ENCODE measurements at places on chromosomes 2 and 18.

DNA sequence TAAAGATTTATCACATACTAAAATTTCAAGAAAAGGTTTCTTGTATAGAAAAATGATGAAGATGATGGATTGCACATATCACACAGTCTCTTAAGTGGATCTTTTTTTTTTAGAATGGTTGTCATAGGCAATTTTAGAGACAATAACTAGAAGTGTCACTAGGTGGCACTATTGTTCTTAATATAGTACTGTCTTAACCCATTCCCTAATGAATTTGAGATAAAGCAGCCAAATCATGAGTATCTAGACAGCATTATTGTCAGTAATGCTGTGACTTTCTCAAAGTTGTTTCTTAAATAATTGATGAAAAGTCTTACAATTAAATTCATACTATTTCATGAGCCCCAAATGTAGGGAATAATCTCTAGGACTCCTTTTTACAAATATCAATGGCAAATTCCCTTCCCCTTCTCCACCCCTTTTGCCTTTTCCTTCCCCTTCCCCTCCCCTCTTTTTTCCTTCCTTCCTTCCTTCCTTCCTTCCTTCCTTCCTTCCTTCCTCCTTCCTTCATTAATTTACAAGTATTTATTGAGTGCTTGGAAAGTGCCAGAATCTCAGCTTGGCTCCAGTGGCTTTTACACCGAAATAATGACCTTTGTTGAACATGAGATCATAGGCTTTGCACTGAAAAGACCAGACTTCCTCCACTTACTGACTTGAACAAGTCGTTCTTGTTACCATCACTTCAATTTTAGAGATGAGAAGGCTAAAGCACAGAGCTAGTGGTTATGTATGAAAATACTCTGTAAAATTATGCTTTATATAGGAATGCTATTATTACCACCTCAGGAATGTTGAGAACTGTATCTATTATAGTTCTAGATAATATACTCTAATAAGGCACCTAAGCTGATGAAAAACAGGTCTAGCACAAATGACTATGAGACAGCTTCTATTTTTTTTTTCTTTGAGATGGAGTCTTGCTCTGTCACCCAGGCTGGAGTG, 19.8 kb downstream of the MYL12B start:
- DNase-seq, result no peak

- DNase-seq, result no peak
Measured at GRCh38 chr2:201837824-201838431, 31.6 kb downstream of the CDK15 start.

- no peak for DNase-seq
Measured at GRCh38 chr2:109374548-109375130, 239.1 kb downstream of the SEPTIN10 start.

DNA sequence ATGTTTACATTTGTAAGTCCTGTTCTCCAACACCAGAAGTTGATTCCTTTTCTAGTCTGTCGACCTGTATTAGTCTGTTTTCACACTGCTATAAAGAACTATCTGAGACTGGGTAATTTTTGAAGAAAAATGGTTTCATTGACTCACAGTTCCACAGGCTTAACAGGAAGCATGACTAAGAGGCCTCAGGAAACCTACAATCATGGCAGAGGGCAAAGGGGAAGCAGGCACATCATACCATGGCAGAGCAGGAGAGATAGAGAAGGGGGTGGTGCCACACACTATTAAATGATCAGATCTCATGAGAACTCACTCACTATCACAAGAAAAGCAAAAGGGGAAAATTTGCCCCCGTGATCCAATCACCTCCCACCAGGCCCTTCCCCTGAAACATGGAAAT, 112.8 kb upstream of the MAP3K20 start:
- no peak for DNase-seq

GRCh38 chr18:48837676-48838075, 113.1 kb downstream of the SMAD7 start:
- DNase-seq, result no peak

- no peak for DNase-seq
Measured at GRCh38 chr18:24530630-24531111, 70.2 kb downstream of the HRH4 start.

DNA sequence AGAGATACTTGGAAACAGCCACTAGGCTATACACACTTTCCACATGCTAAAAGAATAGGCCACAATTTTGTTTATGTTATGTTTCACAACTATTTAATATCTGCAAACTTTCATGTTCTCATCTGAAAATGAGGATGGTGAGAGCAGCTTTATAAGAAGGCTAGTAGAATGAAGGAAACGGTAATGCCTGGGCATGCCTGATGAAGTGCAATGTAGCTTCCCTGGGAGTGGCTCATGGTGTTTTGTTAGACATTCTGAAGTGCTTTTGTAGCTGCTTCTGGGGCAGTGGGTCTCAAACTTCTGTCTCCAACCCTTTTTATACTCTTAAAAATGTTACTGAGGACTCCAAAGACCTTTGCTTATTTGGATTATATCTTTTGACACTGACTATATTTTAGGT, 193.3 kb upstream of the VWC2L start:
- no peak for DNase-seq

DNA sequence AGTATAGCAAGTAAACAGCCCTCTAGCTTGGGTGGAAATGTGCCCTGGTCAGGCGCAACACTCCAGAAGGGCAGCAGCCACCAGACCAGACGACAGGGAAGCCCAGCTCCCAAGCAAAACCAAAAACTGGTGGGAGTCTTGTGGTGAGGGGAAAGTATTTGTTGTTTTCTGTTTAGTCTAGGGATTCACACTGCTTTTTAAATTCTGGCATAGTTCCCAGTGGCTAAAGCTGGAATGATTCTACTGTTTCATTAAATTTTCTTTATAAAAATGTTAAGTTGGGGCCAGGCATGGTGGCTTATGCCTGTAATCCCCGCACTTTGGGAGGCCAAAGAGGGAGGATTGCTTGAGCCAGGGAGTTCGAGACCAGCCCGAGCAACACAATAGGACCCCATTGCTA, 38.5 kb downstream of the MERTK start:
- no peak for DNase-seq

- DNase-seq, result no peak
Measured at GRCh38 chr18:39843546-39843945, 2111.5 kb upstream of the PIK3C3 start.

GRCh38 chr2:68594674-68595492, 48.5 kb upstream of the PROKR1 start:
- no peak for DNase-seq

DNA sequence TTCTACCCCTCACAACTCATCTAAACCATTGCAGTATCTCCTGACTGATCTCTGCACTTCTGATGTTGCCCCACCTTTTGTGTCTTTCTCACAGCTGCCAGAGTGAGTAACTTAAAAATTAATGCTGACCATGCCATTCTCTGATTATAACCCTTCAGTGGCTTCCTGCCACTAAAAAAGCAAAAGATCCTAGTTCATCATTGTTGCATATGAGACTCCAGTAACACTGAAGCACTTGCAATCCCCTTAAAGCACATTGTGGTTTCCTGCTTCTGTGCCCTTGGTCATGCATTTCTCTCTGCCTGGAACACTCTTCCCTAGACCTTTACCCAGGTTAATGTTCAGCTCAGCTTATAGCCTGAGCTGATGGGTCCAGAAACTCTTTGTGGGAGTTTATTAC, 95.1 kb upstream of the WDSUB1 start:
- no peak for DNase-seq

GRCh38 chr2:209872675-209873074, 101.0 kb downstream of the UNC80 start:
- no peak for DNase-seq

DNA sequence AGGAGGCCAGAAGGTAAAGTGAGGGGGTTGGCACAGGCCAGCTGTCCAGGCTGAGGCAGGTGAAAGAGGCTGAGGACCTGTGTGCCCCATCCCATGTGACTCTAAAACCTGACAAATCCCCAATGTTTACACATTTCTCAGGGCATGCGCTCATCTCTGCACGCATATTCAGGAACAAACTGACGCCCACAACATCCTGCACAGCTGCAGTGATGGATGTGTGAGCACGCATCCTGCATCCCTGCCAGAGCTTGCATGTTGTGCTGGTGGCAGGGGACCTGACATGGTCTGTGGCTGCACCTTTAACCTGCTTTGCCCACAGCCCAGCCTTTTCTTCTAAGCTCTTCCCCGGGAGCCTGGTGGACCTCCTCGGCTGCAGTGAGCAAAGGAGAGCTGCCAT, 83.1 kb downstream of the FBXO15 start:
- DNase-seq, result no peak

DNA sequence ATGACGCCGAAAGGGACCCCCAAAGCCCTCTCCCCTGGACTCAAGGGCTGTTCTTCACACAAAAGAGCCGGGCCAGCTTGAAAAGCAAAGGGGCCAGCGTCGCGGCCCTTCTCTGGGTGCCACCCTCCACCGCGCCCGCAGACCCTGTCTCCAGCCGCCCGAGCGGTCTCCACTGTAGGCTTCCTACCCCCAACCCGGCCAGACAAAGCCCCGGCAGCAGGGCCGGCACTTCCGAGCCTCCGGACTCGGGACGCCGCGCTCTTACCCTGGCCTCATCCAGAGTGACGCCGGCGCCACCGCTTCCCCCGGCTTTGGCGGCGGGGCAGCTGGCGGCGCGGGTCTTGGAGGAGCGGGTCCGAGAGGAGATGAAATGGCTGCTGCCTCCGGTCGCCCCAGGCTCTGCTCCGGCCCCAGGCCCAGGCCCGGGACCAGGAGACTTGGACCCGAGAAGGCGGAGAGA, 603 bp downstream of the ATAD2B start:
- peak; percentile 23 for DNase-seq

- peak; percentile 18 for DNase-seq
Measured at GRCh38 chr18:44838971-44839666, 158.4 kb downstream of the SETBP1 start.

- no peak for DNase-seq
Measured at GRCh38 chr2:59900728-59901452, 652.6 kb downstream of the BCL11A start.

- no peak for DNase-seq
Measured at GRCh38 chr2:166376488-166376828, 714 bp upstream of the SCN9A start.

- no peak for DNase-seq
Measured at GRCh38 chr2:126893606-126894005, 5.1 kb upstream of the TEX51 start.

- no peak for DNase-seq
Measured at GRCh38 chr2:177391822-177392372, 676 bp upstream of the AGPS start.

DNA sequence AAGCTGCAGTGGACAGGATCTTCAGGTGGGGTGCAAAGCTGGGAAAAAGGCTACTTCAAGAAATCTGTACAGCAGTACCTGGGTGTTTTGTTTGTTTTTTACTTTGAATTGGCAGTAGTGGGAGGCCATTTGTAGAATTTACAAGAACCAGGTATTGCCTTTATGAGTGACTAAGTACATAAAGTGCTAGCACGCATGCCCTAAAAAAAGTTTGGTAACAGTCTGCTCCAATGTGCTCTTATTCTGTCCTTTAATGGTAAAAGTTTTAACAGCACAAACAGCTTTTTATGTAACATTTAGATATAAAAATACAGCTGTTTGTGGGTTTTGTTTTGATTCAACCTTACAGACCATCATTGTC, 17.2 kb downstream of the REV1 start:
- no peak for DNase-seq

DNA sequence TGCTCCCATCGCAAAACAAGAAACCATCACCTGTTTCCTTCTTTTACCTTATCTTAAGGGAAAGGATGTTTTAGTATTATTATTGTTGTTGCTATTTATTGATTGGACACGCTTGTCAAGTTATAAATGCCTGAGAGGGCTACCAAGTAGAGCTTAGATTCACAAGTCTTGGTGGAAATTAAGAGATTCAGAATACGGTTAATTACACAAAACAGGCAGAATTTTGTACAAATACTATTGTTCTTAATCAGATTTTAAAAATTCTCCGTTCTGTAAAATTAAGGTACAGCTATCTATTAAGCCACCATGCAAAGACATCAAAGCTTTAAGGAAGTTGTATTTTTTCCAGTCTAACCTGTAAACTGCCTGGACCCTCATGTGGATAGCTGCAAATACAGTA, 1.1 kb upstream of the ZNF521 start:
- no peak for DNase-seq

DNA sequence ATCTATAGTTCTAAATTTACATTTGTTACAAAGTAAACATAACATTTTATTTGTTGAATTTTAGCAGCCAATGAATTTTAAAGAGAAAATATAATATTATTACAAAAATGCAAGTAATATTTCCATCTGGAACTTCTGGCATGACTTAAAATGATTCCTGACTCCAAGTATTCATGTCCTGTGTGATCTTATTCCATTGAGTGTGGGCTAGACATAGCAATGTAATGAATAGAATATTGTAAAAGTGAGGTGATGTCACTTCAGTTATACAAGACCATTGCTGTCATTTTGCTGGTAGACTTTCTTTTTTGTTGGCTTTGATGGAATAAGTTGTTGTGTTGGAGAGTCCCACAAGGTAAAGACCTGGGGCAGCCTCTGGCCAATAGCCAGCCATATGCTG, 912.2 kb upstream of the PIK3C3 start:
- DNase-seq, result no peak

- DNase-seq, result no peak
Measured at GRCh38 chr18:61980355-61980754, 87.5 kb upstream of the RNF152 start.

- DNase-seq, result no peak
Measured at GRCh38 chr2:1942146-1942545, 197.8 kb upstream of the PXDN start.

GRCh38 chr2:231800493-231801091, 14.3 kb downstream of the COPS7B start:
- DNase-seq, result no peak

- no peak for DNase-seq
Measured at GRCh38 chr2:191933307-191934105, 86.6 kb upstream of the CAVIN2 start.

DNA sequence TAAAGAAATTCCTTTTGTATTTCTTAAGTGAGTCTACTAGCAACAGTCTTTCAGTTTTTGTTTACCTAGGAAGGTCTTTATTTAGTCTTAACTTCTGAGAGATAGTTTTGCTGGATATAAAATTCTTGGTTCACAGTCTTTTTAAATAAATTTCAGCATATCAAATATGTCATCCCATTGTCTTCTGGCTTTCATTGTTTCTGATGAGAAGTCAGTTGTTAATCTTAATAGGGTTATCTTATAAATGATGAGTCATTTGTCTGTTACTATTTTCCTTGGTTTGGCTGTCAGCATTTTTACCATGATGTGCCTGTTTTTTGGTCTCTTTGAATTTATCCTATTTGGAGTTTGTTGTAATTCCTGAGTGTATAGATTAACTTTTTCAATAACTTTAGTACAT, 129.3 kb downstream of the FAM210A start:
- no peak for DNase-seq

GRCh38 chr2:219973136-219973535, 345.7 kb downstream of the SLC4A3 start:
- DNase-seq, result no peak
